ENCODE measurements at places on chromosomes 2 and 18. TPM values are rescaled to one million over a fixed set of nuclear protein-coding genes. Genes with fewer than 3 reads are reported as not detected.

WDCP gene
- 2.7 TPM for total RNA-seq

LOXHD1 gene
- not detected for total RNA-seq

MOGAT1 gene
- not detected for total RNA-seq

- H3K4me1 ChIP-seq = no peaks in the 10 kb centered on the region
- DNase-seq = peak; percentile 77
- no peaks in the 10 kb centered on the region for H3K36me3 ChIP-seq
- H3K4me3 ChIP-seq = peak overlapping the region; percentile 86
- peak overlapping the region; percentile 99 for H3K27ac ChIP-seq
Measured at GRCh38 chr2:213152065-213152794, 818 bp upstream of the IKZF2 start.

DNA sequence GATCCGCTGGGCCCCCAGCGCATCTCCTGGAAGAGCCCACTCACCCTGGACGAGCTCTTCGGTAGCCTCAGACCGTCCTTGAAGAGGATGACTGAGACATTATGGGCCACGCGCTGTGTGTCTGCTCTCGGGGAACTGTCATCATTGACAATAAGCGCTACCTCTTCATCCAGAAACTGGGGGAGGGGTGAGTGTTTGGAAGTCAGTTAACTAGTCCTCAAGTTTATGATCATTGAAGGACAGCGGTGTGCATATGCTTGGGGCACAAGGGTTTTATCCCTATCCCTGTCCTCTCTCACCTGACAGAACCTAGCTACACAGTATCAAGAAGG is 586 bp downstream of the STK16 start:
- no peak for DNase-seq
- peak overlapping the region; percentile 94 for H3K27ac ChIP-seq
- H3K27me3 ChIP-seq = no peaks in the 10 kb centered on the region

- no peaks in the 10 kb centered on the region for H3K36me3 ChIP-seq
- DNase-seq = no peak
- no peaks in the 10 kb centered on the region for H3K4me1 ChIP-seq
- H3K4me3 ChIP-seq = no peak overlapping the region
Measured at GRCh38 chr2:180890781-180891180, 89.6 kb upstream of the UBE2E3 start.

ARID5A gene
- total RNA-seq = 17.1 TPM

DNA sequence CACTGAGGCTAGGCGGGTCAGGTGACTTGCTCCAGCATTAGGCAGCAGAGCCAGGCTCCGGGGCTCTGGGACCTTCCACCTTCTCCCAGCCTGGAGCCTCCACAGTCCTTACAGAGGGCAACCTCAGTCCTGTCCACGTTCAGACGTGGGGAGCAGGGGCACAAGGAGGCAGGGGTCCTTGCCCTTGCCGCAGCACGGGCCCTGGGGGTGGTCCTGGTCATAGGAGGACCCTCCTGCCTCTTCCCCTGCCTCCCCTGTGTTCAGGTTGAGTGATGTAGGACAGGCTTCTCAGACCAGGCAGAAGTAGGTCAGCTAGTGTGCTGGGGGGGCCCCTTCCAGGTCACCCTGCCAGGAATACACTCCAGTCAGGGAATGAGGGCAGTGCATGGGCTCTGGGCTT is 5.4 kb upstream of the ARHGEF4 start:
- no peak for DNase-seq
- no peaks in the 10 kb centered on the region for H3K36me3 ChIP-seq
- no peak overlapping the region for H3K27ac ChIP-seq
- H3K4me1 ChIP-seq = no peaks in the 10 kb centered on the region
- no peaks in the 10 kb centered on the region for H3K27me3 ChIP-seq
- H3K4me3 ChIP-seq = no peak overlapping the region

DNA sequence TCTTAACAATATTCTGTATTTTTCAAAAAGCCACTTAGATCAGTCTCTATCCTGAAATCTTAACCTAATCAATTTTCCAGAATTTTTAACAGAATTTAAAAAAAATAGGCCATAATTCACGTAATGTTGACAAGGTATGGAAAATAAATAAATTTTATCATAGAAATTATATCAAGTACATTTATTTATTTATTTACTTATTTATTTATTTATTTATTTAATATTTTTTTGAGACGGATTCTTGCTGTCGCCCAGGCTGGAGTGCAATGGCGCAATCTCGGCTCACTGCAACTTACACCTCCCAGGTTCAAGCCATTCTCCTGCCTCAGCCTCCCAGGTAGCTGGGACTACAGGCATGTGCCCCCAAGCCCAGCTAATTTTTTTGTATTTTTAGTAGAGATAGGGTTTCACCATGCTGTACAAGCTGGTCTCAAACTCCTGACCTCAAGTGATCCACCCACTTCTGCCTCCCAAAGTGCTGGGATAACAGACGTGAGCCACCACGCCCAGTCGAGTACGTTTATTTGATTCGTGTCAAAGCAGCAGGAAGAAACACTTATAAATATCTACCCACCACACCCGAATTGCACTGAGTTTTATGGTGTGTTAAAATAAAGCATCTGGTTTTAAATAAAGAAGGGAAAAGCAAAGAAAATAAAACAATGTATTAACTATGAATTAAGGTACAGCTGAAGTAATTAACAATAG is 60.1 kb downstream of the DSC3 start:
- H3K4me3 ChIP-seq = no peak overlapping the region
- no peaks in the 10 kb centered on the region for H3K4me1 ChIP-seq
- no peaks in the 10 kb centered on the region for H3K27me3 ChIP-seq
- no peak for DNase-seq
- H3K36me3 ChIP-seq = no peaks in the 10 kb centered on the region
- no peak overlapping the region for H3K27ac ChIP-seq

GRCh38 chr2:25339211-25339674 is 2.5 kb downstream of the DNMT3A start:
- H3K4me1 ChIP-seq = no peaks in the 10 kb centered on the region
- H3K27ac ChIP-seq = peak overlapping the region; percentile 93
- H3K27me3 ChIP-seq = no peaks in the 10 kb centered on the region
- H3K36me3 ChIP-seq = no peaks in the 10 kb centered on the region

- DNase-seq = no peak
- H3K27me3 ChIP-seq = no peaks in the 10 kb centered on the region
- no peak overlapping the region for H3K27ac ChIP-seq
- H3K36me3 ChIP-seq = no peaks in the 10 kb centered on the region
- H3K4me1 ChIP-seq = no peaks in the 10 kb centered on the region
Measured at GRCh38 chr2:6394276-6394675, 471.4 kb downstream of the CMPK2 start.

DNA sequence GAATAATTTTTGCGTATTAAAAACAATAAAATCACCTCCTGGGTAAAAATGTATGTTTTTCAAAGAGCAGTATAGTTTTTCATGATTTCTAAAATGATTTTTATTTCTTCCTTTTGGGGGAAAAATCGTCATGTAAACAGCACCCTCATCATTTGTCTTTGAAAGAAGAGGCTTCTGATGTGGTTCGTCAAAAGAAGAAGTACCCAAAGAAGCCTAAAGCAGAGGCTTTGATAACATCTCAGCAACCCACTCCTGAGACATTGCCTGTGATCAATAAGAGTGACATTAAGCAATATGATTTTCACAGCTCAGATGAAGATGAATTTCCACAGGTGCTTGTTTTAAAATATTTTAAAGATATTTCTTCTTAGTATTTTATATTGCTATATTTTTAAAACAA is 110.2 kb upstream of the KIF5C start:
- no peaks in the 10 kb centered on the region for H3K27me3 ChIP-seq
- peaks cover 10% of the 10 kb centered on the region for H3K36me3 ChIP-seq
- no peak overlapping the region for H3K4me3 ChIP-seq
- H3K4me1 ChIP-seq = no peaks in the 10 kb centered on the region

DNA sequence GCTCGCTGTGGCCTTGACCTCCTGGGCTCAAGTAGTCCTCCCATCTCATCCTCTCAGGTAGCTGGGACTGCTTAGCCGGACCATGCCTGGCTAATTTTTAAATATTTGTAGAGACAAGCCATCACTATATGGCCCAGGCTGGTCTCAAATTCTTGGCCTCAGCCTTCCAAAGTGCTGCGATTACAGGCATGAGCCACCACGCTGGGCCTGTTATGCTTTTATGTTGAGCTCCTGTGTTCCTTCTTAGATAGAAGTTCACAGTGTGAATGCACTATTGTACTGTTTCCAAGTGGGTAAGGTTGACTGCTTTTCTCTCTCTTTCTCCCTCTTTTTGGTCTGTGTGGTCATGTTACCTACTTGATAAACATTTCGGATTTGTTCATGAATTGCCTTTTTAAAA is 61.9 kb downstream of the SMCHD1 start:
- no peaks in the 10 kb centered on the region for H3K27me3 ChIP-seq
- H3K4me3 ChIP-seq = no peak overlapping the region
- H3K4me1 ChIP-seq = no peaks in the 10 kb centered on the region

GRCh38 chr18:56936457-56936856 is 210.4 kb upstream of the BOD1L2 start:
- no peak overlapping the region for H3K4me3 ChIP-seq
- no peaks in the 10 kb centered on the region for H3K27me3 ChIP-seq
- H3K27ac ChIP-seq = no peak overlapping the region
- H3K36me3 ChIP-seq = peaks cover 7% of the 10 kb centered on the region

DNA sequence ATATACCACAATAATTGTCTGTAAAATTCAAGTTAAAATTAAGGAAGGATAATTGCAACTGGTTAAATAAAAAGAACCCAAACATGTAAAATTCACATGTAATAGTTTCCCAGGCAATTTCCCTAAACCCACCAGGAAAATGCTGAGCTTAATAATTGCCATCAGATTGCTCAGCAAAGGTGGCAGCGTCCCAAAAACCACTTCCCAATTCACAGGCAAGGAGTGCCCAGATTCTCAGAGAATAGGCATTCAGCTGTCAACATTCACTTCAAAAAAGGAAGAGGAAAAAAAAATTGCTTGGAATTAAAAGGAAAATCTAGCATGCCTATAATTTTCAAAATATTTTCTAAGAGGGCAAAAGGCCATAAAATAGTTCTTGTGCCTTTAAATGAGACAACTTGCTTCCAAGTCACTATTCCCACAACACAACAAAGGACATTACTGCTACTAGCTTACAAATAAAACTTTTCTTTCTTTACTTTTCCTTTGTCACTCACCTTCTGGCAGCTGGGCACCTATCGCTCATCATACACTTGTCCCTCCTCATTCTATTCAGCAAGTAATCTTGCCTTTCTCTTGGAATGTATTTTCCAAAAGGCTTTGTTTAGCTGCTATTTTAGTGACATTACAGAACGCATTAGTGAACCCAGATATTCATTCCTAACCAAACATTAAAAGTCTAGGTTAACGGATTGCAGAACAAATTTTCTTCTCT is 15.2 kb downstream of the SRBD1 start:
- no peak for DNase-seq
- no peaks in the 10 kb centered on the region for H3K27me3 ChIP-seq

GRCh38 chr2:220756653-220757052 is 815.5 kb downstream of the EPHA4 start:
- DNase-seq = no peak
- H3K27ac ChIP-seq = no peak overlapping the region
- H3K4me3 ChIP-seq = no peak overlapping the region
- H3K36me3 ChIP-seq = no peaks in the 10 kb centered on the region
- H3K27me3 ChIP-seq = no peaks in the 10 kb centered on the region

ARHGAP25 gene
- total RNA-seq = 12.8 TPM

ATRAID gene
- total RNA-seq = 193 TPM

- no peak overlapping the region for H3K4me3 ChIP-seq
- no peak overlapping the region for H3K27ac ChIP-seq
- no peaks in the 10 kb centered on the region for H3K36me3 ChIP-seq
- no peaks in the 10 kb centered on the region for H3K27me3 ChIP-seq
Measured at GRCh38 chr2:75076088-75076487, 117.6 kb downstream of the POLE4 start.

PPIG gene
- 28.4 TPM for total RNA-seq

COBLL1 gene
- total RNA-seq = 14.9 TPM

- H3K4me1 ChIP-seq = no peaks in the 10 kb centered on the region
- H3K36me3 ChIP-seq = no peaks in the 10 kb centered on the region
- H3K27me3 ChIP-seq = no peaks in the 10 kb centered on the region
- DNase-seq = no peak
Measured at GRCh38 chr2:64342195-64343099, 111.5 kb upstream of the LGALSL start.

LAMA1 gene
- 1.1 TPM for total RNA-seq

DNA sequence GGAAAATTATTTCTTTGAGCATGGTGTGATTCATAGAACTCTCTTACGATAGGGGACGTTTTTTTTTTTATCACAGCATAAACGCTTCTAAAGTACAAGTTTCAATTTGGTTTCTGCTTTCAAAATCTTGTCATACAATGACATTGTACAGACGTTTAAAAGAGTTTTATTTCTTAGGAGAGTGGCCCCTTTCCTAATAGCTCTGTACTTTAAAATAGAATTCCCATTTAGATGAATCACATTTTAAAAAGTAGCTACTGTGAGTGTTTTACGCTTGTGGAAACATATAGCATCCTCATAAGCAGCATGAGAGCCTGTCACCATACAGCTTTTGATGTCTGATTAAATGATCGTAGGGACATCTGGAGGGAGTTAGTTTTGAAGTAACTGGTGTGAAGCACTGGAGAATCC is 510.9 kb downstream of the PARD3B start:
- no peak for DNase-seq
- H3K27me3 ChIP-seq = no peaks in the 10 kb centered on the region
- peaks cover 6% of the 10 kb centered on the region for H3K4me1 ChIP-seq
- no peak overlapping the region for H3K4me3 ChIP-seq

DYNAP gene
- total RNA-seq = not detected

DNA sequence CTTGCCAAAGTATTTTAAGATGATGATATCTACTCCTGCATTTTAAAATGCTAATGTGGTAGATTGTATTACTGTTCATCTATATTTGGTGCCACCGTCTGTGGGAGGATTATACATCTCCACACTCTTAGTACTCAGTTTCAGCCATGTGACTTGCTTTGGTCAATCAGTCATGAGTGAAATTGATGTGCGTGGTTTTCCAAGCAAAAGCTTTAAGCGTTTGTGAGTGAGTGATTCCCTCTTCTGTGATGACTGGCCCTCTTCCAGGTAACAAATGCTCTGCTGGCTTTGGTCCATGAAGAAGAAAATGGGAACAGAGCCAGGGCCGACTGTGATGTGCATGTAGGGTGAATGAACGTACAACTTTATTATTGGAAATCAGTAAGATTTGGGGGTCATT is 330.4 kb downstream of the LPIN1 start:
- DNase-seq = no peak
- H3K4me3 ChIP-seq = no peak overlapping the region
- H3K27me3 ChIP-seq = no peaks in the 10 kb centered on the region
- H3K27ac ChIP-seq = no peak overlapping the region
- H3K4me1 ChIP-seq = no peaks in the 10 kb centered on the region

ALKAL2 gene
- total RNA-seq = not detected

ANKMY1 gene
- 7.9 TPM for total RNA-seq

DNA sequence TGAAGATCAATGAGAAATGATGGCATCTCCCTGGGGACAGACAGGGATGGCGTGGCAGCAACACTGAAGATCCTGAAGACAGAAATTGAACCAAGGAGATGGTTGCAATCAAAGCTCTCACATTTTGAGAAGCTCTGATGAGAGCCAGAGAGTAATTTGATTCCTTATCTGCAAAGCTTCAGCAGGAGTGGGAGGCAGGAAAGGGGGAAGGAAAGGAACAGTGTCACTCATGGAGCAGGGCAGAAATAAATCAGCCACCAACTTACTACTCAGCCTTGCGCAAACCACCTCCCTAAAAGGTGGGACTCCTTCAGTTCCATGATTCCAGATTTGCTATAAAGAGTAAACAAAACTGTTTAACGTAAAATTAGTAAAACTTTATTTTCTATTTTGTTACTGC is 119.2 kb downstream of the CACNB4 start:
- DNase-seq = no peak
- H3K27ac ChIP-seq = no peak overlapping the region
- no peaks in the 10 kb centered on the region for H3K4me1 ChIP-seq

DPYSL5 gene
- 0.12 TPM for total RNA-seq

GRCh38 chr2:24225499-24226242 is 50.8 kb downstream of the FAM228A start:
- no peaks in the 10 kb centered on the region for H3K27me3 ChIP-seq
- DNase-seq = no peak
- no peak overlapping the region for H3K27ac ChIP-seq
- peaks cover 8% of the 10 kb centered on the region for H3K36me3 ChIP-seq
- no peak overlapping the region for H3K4me3 ChIP-seq
